Type B pancreatic cell (in vitro differentiated cells): ENCODE measurements at places on chromosomes 12 and 14.

GRCh38 chr12:24730489-24730896 is 218.4 kb downstream of the BCAT1 start:
- no peaks in the 10 kb centered on the region for H3K36me3 ChIP-seq
- no peak for DNase-seq
- no peaks in the 10 kb centered on the region for H3K4me1 ChIP-seq

DNA sequence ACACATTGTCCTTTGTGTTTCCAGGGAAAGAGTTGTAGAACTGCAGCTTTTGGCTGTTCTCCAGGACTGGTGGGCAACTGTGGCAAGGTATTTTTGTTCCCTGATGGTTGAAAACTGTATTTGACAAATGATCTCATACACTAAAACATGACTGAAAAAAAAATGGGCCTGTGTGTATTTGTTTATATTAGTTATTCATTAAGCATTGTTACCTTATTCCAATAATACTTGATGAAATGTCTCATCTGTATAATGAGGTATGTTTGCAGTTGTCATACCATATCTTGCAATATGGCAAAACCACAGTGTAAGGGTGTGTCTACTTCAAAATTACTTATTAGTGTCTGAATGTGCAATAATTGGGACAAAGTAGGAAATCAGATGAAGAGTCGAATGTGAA is 479.4 kb upstream of the NOVA1 start:
- H3K36me3 ChIP-seq = no peaks in the 10 kb centered on the region
- no peaks in the 10 kb centered on the region for H3K27me3 ChIP-seq
- H3K4me3 ChIP-seq = no peak overlapping the region
- DNase-seq = no peak
- H3K27ac ChIP-seq = peak overlapping the region; percentile 55
- peaks cover 4% of the 10 kb centered on the region for H3K4me1 ChIP-seq

GRCh38 chr12:97308576-97309198 is 153.9 kb upstream of the RMST start:
- peaks cover 9% of the 10 kb centered on the region for H3K27me3 ChIP-seq
- H3K4me3 ChIP-seq = no peak overlapping the region
- no peaks in the 10 kb centered on the region for H3K36me3 ChIP-seq
- no peaks in the 10 kb centered on the region for H3K4me1 ChIP-seq
- DNase-seq = no peak

DNA sequence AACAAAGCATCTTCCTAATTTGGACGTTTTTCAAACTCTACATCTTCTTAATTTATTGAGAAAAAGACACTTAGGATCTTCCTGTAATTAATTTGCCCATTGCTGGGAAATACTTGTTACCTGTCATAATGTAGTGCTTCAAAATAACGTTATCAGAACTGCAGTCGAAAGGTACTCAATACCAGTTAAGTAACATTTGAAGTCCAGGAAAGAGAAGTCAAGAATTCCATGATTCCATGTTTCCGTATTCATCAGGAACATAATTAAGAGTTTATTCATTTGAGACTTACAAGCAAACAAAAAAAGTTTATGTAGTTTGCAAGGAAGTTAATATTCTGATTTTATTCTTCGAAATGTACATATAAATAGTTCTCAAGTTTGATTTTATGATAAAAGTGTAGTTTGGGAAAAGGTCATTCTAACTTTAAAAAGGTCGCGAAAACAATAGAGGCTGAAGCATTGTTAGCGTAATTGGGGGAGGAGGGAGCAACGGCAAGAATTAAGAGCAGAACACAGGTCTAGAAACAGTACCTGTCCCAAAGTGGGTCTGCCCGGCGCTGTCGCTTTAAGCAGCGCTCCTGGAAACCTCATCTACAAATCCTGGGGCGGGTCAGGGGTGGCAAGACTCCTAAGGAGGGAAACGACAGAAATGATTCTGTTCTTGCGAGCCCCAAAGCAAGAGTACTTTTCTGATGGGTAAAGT is 1.2 kb upstream of the KCNMB4 start:
- DNase-seq = no peak
- peak overlapping the region; percentile 7 for H3K27ac ChIP-seq
- H3K27me3 ChIP-seq = peaks cover 30% of the 10 kb centered on the region
- H3K36me3 ChIP-seq = no peaks in the 10 kb centered on the region
- H3K4me3 ChIP-seq = peak overlapping the region; percentile 83

DNA sequence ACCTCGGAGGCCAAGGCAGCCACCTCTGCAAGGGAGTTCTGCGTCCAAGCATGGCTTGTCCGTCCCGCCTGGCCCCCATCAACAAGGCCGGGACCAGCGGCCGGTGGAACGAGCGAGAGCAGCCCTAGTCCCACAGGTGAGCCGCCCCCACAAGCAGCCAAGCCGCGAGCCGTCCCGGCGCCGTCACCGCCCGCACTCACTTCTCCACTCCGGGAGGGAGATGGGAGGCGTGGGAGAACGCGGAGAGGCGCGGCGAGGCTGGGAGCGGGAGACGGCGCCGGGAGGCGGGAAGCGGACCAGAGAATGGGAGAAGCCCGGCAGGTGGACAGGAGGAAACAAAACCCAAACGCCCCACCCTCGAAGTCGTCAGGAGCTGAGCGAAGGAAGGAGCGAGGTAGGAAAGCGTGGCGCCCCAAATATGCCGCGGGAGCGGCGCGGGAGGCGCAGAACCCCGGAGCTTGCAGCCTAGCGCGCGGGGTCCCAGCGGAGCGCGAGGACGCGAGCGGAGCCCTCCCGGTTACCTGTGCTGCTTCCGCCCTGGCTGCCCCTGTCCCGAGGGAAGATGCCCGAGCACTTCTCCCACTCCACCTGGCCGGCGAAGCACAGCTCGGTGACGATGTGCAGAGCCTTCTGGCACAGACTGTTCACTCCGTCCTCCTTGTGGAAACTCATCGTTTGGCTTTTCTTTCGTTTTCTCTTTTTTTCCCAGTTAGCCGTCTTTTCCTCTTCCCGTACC is 600 bp downstream of the SYT10 start:
- no peak for DNase-seq
- no peaks in the 10 kb centered on the region for H3K4me1 ChIP-seq
- H3K36me3 ChIP-seq = peaks cover 13% of the 10 kb centered on the region
- H3K27me3 ChIP-seq = peaks cover 81% of the 10 kb centered on the region

- H3K27ac ChIP-seq = no peak overlapping the region
- peaks cover 18% of the 10 kb centered on the region for H3K27me3 ChIP-seq
- H3K36me3 ChIP-seq = no peaks in the 10 kb centered on the region
- DNase-seq = no peak
- peaks cover 16% of the 10 kb centered on the region for H3K4me1 ChIP-seq
These were observed 547.3 kb downstream of the BCL11B start for GRCh38 chr14:98724734-98725133.
